ENCODE measurements at places on chromosomes 2 and 18.
A peak's percentile ranks its signal among the peaks of the same experiment; 100 is the strongest.

DNA sequence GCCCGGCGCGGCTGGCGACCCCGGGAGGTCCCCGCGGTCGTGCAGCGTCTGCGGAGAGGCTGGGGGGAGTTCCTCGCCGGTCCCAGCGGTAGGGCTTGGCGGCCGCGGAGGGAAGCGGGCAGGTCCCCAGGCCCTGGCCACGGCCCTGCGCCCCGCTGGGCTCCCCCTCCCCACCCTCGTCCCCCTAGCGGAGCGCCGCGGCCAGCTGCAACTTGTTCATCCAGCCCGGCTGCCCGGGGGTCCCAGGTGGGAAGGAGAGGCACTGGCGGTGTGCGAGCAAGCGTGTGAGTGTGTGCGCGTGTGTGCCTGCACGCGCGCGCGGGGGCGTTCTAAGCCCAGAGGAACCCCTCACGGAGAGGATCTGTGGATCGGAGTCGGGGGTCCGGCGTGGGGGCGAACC, 1.3 kb downstream of the PTPRM start:
- peak; percentile 14 for DNase-seq

- DNase-seq = no peak
These were observed 163.7 kb upstream of the TNP1 start for GRCh38 chr2:217023611-217024010.

- DNase-seq = no peak
These were observed 73.0 kb downstream of the COMMD1 start for GRCh38 chr2:61978522-61978921.

DNA sequence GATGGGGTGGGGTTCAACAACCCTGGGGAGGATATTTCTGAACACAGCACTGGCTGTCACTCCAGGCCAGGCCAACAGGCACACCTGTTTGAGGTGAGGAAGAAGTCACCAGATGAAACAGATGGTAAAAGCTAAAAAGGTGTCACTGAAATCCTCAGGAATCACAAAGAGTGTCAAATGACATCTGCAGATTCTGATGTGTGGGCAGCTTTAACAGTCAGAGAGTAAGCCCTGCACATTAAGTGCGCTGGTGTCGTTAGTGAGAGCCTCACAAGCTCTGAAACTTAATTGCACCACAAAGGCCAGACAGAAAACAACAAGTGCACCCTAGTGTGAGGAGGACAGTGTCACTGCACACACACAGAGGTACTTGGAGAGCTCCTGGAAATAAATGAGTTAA, 13.6 kb downstream of the FLACC1 start:
- no peak for DNase-seq

GRCh38 chr2:39150890-39151497, 30.1 kb upstream of the SOS1 start:
- peak; percentile 63 for DNase-seq

DNA sequence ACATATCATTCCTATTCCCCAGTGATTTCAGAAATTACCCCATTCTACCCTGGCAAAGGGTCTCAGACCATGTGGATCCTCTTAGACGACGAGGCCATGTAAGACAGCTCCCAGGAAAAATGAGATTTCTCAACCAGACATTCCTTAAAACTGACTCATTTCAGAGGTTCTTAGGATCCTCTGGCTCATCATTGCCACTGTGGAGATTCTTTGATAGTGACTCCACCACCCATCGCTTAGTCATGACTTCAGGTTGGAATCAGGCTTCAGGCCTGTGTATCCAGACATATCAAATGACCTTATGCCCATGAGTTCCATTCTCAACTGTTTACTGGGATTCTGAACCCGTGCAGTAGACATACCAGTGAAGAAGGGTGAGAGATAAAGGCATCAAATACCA, 245.6 kb upstream of the TCF4 start:
- peak; percentile 97 for DNase-seq

GRCh38 chr2:147782141-147782930, 62.5 kb upstream of the ACVR2A start:
- peak; percentile 32 for DNase-seq

DNA sequence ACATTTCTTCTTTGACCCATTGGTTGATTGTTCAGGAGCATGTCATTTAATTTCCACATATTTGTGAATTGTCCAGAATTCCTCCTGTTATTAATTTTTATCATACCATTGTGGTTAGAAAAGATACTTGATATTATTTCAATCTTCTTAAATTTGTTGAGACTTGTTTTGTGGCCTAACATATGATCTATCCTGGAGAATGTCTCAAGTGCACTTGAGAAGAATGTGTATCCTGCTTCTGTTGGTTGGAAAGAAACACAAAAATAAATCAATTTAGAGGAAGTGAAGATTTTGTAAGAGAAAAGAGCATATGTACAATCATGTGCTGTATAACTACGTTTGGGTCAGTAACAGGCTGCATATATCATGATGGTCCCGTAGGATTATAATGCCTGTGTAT, 118.6 kb upstream of the CDC42EP3 start:
- DNase-seq = peak; percentile 39

GRCh38 chr2:8388781-8389180, 293.1 kb upstream of the ID2 start:
- no peak for DNase-seq

DNA sequence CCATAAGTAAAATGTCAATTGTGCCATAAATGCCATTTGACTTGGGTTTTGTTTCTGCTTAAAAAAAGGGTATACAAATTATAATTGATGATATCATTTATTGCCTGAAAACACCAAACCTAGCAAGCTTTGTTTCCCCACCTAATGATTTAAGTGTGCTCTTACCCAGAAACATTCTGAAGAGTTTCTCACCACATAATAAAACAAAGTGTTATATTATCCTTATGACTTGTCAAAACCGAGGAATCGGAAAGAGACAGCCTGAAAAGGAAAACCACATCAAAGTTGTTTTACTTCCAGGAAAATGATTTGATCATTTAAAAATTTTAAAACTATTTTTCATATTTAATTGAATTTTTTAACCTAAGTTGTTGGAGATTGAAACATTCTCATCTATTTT, 170.5 kb upstream of the SLC39A10 start:
- DNase-seq = no peak

GRCh38 chr2:101806701-101807100, 109.2 kb downstream of the MAP4K4 start:
- DNase-seq = no peak

Data from foreskin fibroblast (primary cell).